ENCODE measurements at places on chromosomes 4 and X. TPM values are rescaled to one million over a fixed set of nuclear protein-coding genes. Genes with fewer than 3 reads are reported as not detected.

DNA sequence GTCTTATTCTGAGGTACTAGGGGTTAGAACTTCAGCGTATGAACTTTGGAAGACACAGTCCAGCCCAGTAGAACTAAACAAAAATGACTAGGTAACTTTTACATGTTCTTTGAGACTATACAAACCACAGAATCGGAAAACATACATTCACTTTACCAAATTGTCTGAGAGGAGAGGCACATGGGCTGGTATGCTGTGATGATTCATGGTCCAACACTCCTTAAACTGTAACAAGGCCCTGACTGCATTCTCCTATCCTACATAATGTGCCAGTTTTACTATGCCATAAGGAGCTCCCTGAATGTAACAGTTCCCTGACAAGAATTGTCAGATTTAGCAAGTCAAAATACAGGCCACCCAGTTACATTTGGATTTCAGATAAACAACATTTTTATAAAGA is 640.0 kb downstream of the RAB28 start:
- H3K4me1 ChIP-seq = no peaks in the 10 kb centered on the region
- H3K4me3 ChIP-seq = no peak overlapping the region
- no peaks in the 10 kb centered on the region for H3K36me3 ChIP-seq
- no peak for DNase-seq
- H3K27ac ChIP-seq = no peak overlapping the region
- H3K27me3 ChIP-seq = no peaks in the 10 kb centered on the region

- no peaks in the 10 kb centered on the region for H3K36me3 ChIP-seq
- H3K27ac ChIP-seq = no peak overlapping the region
- H3K4me1 ChIP-seq = no peaks in the 10 kb centered on the region
These were observed 536.3 kb downstream of the IQCM start for GRCh38 chr4:149279331-149279730.

The GEMIN8 gene
- 8.6 TPM for total RNA-seq

The TFE3 gene
- total RNA-seq = 32.0 TPM

The KCTD8 gene
- not detected for total RNA-seq

All from Caco-2 (cell line).